Activated CD4-positive, alpha-beta T cell treated with anti-CD3 and anti-CD28 coated beads, Interleukin-2, amount 50 U/mL, for 1 hour (primary cell): ENCODE measurements at places on chromosomes 6 and 20.

DNA sequence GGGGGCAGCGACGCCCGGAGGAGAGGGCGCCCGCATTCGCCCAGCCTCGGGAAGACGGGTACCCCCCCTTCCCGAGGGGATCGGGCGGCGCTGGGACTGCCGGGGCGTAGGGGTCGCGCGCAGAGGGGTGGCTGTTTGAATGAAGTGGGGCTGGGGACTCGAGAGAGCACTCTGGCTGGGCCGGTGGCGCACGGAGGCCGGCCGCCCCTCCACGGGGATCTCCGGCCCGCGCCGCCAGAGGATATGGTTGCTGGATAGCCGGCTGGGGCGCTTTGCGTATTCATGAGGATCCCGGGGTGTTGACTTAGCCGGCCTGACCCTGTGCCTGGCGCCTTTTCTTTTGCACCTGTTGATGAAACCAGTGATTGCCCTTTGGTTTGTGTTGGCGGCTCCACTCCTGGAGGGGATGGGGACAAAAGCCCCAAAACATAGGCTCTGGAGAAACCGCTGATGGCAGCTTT is 469 bp downstream of the SYNJ2 start:
- DNase-seq = peak; percentile 22

DNA sequence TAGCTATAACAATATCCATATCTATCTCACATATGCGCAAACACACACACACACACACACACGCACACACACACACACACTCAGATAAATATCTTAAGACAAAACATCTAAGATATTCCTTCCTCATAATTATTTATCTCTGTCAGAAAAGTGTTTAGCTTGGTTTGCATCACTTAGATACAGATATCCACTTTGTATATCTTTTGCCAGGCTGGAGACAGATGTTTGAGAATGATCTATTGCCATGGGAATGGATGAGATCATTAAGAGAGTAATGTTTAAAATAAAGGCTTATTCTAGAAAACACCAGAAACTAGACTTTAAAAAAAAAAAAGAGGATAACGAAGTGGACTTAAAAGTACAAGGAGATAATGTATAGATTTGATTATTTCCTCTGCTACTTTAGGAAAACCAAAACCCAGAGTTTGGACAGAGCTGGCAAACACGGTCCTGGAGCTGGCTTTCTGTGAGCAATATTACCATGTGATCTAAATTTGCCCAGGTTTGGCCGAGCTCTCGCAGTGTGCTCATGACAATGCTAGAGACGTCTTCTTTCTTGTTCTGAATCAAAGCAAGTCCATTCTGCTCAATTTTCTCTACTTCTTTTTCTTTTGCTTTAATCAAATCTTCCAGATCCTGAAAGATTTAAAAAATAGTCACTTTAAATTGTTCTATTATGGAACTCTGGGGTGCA is 411.8 kb downstream of the SYNE1 start:
- DNase-seq = no peak

- no peak for DNase-seq
These were observed 142.1 kb downstream of the SMOC2 start for GRCh38 chr6:168583126-168583525.

DNA sequence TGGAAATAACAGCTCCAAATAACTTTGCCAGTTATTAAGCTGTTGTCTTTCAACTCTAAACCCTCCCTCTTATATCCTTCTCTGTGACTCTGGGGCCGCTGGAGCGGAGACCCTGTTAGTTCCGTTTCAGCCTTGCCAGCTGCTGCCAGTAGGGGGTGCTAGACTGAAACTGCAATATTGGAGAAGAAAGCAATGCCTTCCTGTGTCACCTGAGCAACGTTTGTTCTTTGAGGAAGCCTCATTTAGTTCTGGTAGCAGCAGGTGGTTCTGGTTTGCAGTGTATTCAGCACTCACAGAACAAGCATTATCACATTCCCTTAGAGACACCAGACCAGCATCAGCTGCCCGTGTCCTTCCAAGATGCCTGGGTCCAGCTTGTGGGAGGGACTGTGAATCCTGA is 22.9 kb upstream of the JAG1 start:
- no peak for DNase-seq

DNA sequence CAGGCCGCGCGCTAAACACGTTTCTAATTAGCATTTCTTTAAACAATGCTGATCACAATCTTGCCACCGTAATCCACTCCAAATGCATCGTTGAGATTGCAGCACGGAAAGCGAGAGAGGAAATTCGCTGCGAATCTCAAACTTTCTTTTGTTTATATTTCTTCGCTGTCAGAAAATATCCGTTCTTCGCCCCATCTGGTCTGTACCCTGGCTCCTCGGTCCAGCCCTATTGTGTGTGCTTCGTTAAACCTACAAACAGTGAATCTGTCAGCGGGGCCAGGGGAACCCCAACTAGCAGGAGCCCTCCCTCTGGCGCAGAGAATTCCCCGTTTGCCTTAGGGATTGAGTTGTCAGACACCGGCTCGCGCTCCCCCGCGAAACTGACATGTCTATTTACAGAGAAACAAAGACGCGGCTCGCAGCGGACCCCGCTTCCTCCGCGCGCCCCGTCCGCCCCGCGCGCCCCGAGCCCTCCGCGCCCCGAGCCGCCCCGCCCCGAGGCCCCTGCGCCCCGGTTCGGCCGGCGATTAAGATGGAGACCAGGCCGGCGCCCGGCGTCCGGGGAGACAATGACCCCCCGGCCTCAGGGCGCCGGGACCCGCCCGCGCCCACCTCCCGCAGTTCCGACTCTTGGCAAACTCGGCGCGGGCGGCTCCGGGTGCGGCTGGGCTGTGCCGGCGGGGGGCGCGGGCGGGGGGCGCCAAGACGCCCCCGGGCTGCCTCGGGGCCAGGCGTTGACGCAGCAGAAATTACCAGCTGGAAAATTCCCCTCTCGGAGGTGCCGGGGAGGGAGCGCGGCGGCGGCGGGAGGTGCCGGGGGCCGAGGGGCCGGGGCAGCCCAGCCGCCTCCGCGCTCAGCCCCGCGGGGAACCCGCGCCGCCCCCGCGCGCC is 874 bp downstream of the ZBTB46 start:
- no peak for DNase-seq

DNA sequence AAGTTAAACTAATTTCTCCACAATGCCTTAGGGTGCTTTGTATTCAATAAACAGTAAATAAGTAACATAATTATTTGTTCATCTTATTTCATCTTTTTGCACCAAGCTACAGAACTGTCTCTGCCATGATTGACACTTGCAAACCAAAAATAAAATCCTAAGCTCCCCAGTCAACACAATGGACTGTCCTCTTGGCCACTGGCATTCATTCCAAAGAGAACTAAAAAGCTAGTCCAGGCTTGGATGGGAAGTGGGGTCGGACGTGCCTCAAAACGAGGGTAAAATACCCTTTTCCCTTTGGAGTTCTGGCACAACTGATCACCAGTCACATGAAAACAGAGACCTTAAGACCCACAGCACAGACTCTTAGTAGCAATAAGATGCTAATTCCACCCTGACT is 66.4 kb upstream of the THBS2 start:
- no peak for DNase-seq

DNA sequence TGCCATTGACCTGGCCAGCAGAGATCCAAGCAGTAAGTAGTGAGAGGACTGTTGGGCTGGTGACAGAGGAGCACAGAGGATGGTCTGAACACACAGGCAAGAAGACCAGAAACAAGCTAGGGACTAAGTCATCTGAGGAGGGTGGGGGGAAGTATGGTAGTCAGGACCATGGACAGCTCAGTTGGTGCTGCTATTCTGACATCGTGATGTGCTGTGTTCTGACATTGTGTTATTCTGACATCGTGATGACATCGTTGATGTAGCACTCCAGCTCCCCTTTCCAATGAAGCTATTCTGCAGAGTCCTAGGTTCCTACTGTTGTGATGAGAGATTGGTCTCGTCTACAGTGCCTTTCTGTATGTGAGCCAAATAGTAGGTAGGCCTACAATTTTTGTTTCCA is 28.7 kb downstream of the CFAP206 start:
- peak; percentile 42 for DNase-seq

- DNase-seq = no peak
These were observed 50.9 kb downstream of the NUDT3 start for GRCh38 chr6:34341481-34341971.

- DNase-seq = no peak
These were observed 147.4 kb upstream of the MLN start for GRCh38 chr6:33950891-33951889.
